ENCODE measurements at places on chromosomes 6 and 20.

GRCh38 chr20:21820045-21820444 lies 114.6 kb downstream of the PAX1 start:
- DNase-seq: no peak

DNA sequence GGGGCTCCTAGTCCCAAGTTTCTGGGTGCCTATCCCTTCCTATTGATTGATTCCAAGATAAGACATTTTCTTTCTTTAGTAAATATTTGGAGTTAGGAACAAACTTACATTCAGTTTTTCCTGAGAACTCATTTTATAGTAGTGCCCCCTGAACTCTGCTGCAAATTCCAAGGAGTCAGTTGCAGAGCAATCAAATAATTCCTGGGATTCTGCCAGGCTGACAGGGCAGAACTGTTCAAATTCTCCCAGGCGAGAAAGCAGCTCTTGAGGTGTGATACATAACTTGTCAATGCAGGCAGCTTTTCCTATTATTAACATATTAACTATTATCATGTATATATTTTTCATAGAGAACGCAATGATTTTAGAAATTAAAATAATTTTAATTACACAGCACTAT lies 15.9 kb upstream of the ZBTB24 start:
- no peak for DNase-seq

DNA sequence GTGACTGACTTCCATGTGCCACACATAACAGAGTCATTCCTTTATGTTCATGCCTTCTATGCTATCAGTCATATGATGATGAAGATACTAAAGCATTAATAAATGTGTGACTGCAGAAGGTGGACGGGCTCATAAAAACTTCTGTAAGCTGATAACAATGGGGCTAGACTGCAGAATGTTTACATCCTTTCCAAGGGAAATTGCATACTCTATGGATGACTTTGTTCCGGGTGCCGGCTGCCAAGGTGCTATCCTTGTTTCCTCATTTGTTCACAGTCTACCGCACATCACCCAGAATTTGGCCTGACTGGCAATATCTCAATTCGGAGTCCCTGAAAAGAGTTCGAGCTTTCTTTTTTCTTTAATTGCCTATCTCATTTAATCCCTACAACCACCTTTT lies 85.0 kb downstream of the HUS1B start:
- DNase-seq: no peak

DNA sequence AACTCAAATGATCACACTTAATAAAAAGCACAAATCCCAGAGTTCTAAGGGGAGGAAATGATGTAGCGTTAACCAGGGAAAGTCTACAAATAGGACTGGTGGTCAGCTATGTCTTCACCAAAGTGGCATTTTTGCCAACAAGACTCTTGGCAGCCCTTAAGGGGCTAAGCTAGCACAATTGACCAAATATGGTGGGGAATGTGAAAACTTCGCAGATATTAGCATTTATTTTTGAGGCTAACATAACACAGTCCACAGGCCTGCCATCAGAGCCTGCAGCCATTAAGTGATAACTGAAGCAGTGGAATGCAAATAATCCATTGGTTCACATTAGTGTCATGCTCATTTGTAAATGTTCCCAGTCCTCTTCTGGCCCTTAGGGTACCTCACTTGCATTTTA lies 274.6 kb downstream of the FOXC1 start:
- no peak for DNase-seq

DNA sequence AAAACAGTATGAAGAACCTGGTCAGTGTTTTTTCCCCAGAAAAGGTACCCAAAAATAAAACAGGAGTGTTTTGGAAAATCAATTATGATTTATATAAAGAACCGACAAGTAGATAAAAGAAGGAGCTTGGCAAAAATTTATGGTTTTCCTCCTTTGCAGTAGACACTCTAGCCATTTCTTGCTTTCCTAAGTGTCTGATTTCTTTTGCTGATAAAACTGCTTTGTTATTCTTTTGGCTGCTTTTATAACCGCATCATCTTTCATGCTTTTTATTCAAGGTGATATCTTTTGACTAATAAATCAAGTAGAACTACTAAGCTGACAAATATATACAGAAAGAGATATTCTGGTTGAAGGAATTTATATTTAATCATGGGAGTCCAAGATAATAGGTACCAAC lies 16.6 kb downstream of the ATG5 start:
- DNase-seq: no peak

DNA sequence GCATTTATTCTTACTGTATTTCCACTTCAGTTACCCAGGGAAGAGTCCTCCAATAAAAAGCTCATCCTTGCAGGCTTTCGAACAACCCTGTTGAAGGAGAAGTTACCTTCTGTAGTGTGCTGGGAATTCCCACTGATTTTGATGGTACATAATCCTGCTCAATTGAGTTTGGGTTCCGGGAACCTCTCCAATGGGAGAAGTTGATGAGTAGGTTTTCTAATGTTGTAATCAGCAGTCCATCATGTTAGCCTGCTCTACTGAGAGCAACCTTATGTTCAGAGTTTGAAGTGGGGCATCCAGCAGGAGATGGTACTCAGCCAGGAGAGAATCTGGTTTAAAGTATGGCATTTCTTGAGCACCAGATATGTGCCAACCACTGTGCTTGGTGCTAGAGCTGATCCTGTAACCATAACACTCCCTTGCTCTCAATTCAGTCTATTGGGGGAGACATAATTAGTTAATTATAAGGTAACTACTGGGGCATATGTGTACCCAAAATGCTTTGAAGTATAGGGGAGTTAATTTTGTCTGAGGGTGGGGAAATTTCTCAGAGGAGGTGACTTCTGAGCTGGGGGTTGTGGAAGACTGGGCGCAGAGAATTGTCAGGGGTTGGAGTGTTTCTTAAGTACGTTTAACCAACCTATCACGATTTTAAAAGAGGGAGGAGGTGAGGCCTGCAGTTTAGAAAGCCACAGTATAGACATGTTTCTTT lies 2.1 kb downstream of the TOP1 start:
- no peak for DNase-seq

DNA sequence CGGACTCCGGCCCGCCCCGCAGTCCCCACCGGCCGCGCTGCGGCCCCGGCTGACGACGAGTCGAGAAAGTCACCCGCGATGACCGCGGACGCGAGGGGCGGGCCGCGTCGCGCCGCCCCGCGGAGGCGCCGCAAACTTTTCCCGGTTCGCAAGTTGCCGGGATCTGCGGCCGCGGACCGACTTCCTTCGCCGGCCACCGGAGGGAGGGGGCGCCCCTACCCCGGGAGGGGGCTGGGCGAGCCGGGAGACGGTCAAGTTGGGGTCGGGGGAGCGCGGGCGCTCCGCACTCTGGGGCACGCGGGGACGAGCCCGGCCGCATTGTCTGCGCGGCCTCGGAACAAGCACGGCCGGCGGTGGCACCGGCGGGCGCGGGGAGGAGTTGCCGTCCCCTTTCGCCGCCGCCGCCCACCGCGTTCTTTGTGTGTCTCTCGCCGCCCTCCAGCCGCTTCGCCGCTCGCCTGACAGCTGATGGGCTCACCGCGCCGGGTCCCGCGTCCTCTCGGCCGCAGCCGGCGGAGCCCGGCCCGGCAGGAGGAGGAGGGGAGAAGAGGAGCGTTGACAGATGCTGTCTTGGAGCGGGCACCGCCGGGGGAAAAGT lies 131.6 kb downstream of the OGFRL1 start:
- DNase-seq: no peak

DNA sequence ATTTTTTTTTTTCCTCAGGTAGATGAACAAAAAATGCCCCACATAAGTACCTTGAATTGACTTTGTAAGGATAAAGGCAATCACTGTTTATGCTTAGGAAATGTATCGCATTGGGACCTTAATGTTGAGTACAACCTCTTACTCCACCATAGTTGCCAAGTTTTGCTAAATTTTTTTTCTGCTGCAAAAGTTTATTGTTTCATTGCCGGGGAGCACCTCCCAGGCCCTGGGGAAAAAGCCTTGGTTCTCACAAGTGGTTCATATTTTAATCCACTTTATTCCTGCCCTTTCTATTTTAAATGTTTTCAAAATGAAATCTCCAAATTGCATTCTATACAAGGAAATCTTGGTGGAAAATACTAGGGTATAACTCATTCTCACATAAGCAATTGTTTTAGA lies 52.3 kb upstream of the UTRN start:
- no peak for DNase-seq

DNA sequence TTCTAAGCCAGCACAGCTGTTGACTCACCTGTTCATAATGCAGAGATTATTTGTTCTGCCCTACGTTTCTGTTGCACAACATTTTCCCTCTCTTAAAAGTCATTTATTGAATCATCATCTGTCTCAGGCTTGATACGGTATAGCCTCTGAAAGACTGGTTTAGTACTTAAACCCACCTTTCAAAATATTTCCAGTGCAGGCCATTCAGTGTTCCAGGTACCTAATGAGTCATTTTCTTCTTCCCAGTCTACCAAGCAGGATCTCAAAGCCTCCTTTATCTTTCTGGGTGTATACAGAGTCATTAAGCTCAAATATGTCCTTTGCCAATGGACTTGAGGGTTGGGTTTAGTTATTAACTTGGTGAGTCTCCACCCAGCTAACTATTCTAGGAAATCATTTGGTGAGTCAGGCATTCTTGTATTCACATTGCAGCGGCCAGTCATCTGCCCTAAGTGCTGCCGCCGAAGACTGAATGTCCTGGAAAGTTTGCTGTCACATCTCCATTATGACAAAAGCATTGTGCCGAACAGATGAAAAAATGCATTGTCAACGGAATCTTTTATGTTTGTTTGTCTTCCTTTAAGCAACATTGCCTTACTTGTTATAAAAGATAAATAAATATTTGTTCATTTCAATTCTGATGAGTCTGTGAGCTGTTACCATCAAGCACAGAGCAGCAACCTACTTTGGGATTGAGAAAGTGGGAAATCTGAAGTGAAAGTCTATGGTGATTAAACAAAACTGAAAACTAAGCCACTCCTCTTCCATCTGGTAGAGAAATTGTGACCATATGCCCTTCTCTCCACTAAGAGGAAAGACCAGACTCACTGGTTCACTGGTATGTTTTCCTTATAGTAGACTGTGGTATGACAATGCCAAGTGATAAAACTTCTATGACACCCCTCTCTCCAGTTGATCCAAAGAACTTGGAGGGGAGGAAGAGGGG lies 14.3 kb upstream of the FAM135A start:
- DNase-seq: no peak

GRCh38 chr20:20407891-20408805 lies 40.2 kb downstream of the INSM1 start:
- no peak for DNase-seq

- DNase-seq: no peak
Measured at GRCh38 chr6:143929975-143930374, 65.7 kb downstream of the ZC2HC1B start.

- DNase-seq: no peak
Measured at GRCh38 chr6:92114091-92114675, 1305.2 kb downstream of the EPHA7 start.

DNA sequence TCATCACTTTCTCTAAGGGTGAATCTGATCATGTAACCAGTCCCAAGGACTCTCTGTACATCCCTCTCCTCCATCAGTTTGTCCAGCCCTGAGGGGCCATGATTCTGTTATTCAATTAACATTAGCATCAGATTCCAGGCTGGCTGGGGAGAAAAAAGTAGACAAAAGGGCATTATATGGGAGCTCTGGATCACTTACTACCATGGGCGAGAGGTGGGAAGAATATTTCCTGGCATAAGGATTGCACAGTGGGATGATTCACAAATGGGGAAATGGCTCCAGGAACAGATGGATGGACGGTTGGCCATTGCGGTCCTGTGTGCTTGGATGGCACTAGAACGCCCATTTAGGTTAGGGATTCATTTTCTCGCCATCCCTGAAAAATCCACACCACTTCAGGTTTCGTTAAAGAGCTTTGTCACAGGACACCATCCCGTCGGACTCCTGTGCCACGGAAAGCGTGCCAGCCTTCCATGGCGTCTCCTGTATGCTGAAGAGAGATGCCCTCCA lies 112.6 kb downstream of the THBS2 start:
- DNase-seq: no peak

- DNase-seq: no peak
Measured at GRCh38 chr20:47244451-47244850, 112.0 kb downstream of the ZMYND8 start.

- no peak for DNase-seq
Measured at GRCh38 chr6:88865275-88865674, 98.1 kb downstream of the RNGTT start.

- DNase-seq: no peak
Measured at GRCh38 chr6:105301756-105302616, 100.9 kb downstream of the PREP start.

- DNase-seq: no peak
Measured at GRCh38 chr6:147033267-147033666, 170.9 kb upstream of the STXBP5 start.

GRCh38 chr6:165967810-165968407 lies 199.7 kb downstream of the TBXT start:
- DNase-seq: no peak

Data from GDM1 (cell line).